Gastrocnemius medialis (tissue), 4 donors: ENCODE measurements at places on chromosomes 5 and 9. TPM values are rescaled to one million over a fixed set of nuclear protein-coding genes. Genes with fewer than 3 reads are reported as not detected.

Gene PCDHB2
- 0.71 TPM for total RNA-seq

Gene MYMK
- not detected for total RNA-seq

Gene B4GALT7
- 11.9 TPM for total RNA-seq

Gene ADGRD2
- not detected for total RNA-seq

Gene PIP5KL1
- total RNA-seq, result 4.2 TPM

Gene SLC46A2
- total RNA-seq, result not detected

Gene PFN3
- not detected for total RNA-seq

Gene PCBD2
- total RNA-seq, result 21.7 TPM

Gene HACD4
- 0.71 TPM for total RNA-seq

Gene IL13
- total RNA-seq, result not detected

Gene F2R
- total RNA-seq, result 4.2 TPM

Gene PCDHB16
- total RNA-seq, result 2.2 TPM

Gene RASEF
- total RNA-seq, result 0.82 TPM

Gene CDH12
- not detected for total RNA-seq

Gene PCDHB10
- total RNA-seq, result 0.55 TPM

Gene TMC1
- total RNA-seq, result 15.7 TPM

Gene MZB1
- total RNA-seq, result not detected

Gene NR5A1
- total RNA-seq, result not detected

Gene PCDH12
- total RNA-seq, result 4.9 TPM

Gene ITGA1
- total RNA-seq, result 20.4 TPM

Gene HMGXB3
- total RNA-seq, result 24.7 TPM

Gene APBA1
- total RNA-seq, result 2.3 TPM

Gene ARHGEF28
- total RNA-seq, result 1.1 TPM

Gene SHROOM1
- 2.2 TPM for total RNA-seq

Gene FGFR4
- 3.5 TPM for total RNA-seq

Gene SLC1A1
- total RNA-seq, result 2.2 TPM

Gene BSPRY
- total RNA-seq, result not detected

Gene SLC28A3
- total RNA-seq, result 0.23 TPM

Gene PRKAA1
- total RNA-seq, result 34.2 TPM

Gene KCTD16
- total RNA-seq, result 0.02 TPM

Gene IL17B
- total RNA-seq, result 1.2 TPM

Gene MED7
- total RNA-seq, result 9.4 TPM

Gene AK8
- not detected for total RNA-seq

Gene NR2F1-AS1
- total RNA-seq, result 0.13 TPM

Gene TIMD4
- total RNA-seq, result not detected
